ENCODE measurements at places on chromosomes 3 and 15.

GRCh38 chr3:98874602-98875249, 26.8 kb downstream of the DCBLD2 start:
- no peak for DNase-seq

DNA sequence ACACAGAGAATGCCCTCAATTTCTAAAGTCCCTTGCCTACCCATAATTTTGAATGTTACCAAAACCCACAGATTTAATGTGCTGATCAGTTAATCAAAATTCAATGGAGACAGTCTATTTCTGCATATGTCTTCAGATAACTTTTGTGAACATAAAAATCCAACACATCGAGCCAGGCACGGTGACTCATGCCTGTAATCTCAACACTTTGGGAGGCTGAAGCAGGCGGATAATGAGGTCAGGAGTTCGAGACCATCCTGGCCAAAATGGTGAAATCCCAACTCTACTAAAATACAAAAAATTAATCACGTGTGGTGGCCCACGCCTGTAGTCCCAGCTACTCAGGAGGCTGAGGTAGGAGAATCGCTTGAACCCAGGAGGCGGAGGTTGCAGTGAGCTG, 49.3 kb downstream of the PEAK1 start:
- DNase-seq = no peak

- no peak for DNase-seq
These were observed 185.3 kb upstream of the FEZF2 start for GRCh38 chr3:62558549-62559112.

DNA sequence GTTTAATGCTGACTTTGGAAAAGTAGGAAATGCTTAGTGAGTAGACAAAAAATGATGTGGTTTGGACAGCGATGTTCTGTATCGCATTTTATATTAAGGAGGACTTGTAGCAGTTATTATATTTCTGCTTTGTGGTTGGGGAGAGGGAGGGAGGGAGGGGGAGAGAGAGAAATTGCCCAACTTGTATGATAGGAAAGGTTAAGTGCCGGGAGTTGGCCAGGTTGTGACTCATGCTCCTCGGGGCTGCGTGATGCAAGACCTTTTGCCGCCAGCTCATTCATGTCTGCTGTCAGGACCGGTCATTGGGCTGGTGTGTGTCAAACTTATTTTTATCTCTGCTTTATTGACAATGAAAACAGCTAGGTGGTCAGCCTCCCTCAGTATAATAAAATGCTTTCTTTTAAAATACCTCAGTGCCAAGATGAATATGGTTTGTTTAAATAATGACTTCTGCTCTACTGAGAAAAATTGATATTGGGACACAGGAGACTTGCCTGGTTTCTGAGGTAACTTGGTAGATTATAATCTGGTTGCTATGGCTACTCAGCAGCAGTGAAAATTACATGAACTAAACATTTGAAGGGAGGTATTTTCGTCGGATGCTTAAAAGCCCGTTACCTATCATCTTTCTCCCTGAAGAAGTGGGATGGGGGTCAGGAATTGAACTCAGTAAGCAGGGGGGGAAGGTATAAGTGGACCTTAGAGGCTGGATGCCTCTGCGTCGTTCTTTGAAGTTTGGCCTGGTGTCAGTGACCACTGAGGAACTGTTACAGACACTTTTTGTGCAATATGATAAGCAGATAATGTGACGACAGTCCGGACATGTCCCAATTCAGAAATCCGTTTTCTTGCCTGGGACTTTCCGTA, 90.7 kb downstream of the FNDC3B start:
- peak; percentile 12 for DNase-seq

- no peak for DNase-seq
These were observed 54.8 kb upstream of the CHRNB4 start for GRCh38 chr15:78695854-78696253.

GRCh38 chr3:117674321-117674720, 964.7 kb downstream of the TUSC7 start:
- DNase-seq = no peak

GRCh38 chr15:58303236-58303635, 128.6 kb upstream of the LIPC start:
- DNase-seq = no peak

- DNase-seq = no peak
These were observed 39.4 kb upstream of the B3GNT5 start for GRCh38 chr3:183213415-183214276.

GRCh38 chr3:176172492-176172891, 1024.8 kb downstream of the TBL1XR1 start:
- no peak for DNase-seq

DNA sequence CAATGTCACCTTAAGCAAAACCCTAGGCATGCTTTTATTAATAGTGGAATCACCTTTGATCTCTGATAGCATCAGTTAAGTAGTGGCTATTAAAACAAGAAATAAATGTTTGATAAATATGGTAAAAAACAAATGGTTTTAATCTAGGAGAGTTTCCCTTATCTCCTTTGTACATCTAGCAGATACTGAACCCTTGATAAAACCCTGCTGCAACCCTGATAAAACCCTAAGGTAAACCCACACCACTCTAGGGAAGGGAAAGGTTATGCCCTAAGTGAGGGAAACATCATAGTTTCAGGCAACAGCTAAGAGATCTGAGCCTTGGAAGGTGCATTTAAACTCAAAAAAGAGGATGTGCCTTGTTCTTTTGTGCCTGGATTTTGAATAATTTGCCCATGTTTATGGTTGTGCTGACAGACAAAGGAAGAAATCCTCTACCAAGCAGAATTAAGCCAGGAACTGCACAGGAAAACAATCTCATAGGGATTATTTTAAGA, 309.7 kb downstream of the FGF12 start:
- DNase-seq = no peak

DNA sequence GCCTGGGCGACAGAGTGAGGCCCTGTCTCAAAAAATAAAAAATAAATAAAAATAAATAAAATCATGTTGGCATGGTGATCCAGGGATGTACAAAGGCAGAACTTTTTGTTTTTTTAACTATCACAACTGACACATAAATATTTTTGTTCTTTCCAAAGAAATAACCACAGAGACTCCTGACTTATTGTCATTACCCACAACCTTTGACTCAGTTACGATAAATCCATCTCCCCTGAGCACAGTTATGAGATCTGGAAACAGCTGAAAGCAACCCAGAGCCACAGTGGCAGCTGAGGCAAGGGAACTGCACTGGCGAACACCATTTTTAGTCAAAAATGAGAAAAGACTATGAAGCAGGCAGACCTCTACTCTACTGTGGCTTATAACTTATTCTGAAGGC, 24.0 kb downstream of the OSBPL10 start:
- no peak for DNase-seq

DNA sequence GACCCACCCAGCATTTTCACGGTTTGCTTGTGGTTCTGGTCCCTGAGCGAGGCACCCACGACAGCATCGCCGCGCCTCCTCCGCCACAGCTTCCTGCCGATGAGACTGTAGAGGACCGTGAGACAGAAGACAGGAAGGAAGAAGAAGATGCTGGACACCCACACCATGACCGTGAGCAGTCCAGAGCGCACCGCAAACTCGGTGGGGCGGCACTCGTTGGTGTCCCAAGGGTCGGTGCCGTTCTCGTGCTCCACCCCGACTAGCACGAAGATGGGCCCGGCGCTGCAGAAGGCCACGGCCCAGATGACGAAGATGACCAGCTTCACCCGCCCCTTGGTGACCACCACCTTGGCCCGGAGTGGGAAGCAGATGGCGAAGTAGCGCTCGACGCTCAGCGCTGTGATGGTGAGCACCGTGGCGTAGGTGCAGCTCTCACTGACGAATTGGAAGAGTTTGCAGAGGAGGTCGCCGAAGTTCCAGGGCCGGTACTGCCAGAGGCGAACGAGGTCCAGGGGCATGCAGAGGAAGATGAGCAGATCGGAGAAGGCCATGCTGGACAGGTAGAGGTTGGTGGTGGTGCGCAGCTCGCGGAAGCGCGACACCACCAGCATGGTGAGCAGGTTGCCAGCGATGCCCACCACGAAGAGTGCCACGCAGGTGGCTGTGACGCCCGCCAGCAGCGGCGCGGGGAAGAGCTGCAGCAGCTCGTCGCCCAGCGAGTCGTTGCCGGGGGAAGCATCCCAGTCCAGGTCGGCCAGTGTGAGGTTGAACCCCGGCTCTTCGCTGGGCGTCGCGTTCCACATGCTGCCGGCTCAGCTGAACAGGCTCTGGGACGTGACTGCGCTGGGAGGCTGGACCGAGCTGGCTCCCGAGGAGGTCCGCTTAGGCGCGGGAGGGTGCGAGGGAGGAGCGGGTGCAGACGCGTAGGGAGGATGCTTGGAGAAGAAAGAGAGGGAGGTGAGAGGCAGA, at the start of gene GHSR:
Gene GHSR (minus strand): TSS at position 846 of the 969 bp plus-strand sequence. CDS start 43 bp downstream, at position 803.
- no peak for DNase-seq

GRCh38 chr3:196642434-196642833, 2.9 kb downstream of the NRROS start:
- DNase-seq = no peak

DNA sequence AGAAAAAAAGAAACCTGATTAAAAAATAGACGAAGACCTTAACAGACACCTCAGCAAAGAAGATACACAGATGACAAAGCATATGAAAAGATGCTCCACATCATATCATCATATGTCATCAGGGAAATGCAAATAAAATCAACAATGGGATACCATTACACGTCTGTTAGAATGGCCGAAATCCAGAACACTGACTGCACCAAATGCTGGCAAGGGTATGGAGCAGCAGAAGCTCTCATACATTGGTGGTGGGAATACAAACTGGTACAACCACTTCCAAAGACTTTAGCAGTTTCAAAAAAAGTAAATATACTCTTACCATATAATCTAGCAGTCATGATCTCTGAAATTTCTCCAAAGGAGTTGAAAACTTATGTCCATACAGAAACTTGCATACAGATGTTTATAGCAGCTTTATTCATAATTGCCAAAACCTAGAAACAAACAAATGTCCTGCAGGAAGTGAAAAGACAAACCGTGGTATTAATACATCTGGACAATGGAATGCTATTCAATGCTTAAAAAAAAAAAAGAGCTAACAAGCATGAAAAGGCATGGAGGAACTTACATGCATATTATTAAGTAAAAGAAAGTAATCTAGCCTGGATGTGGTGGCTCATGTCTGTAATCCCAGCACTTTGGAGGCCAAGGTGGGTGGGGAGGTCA, 107.4 kb downstream of the HES1 start:
- no peak for DNase-seq

GRCh38 chr15:76991741-76992645, 2.9 kb upstream of the PSTPIP1 start:
- no peak for DNase-seq

- DNase-seq = no peak
These were observed 57.0 kb upstream of the NR2E3 start for GRCh38 chr15:71753346-71753745.

DNA sequence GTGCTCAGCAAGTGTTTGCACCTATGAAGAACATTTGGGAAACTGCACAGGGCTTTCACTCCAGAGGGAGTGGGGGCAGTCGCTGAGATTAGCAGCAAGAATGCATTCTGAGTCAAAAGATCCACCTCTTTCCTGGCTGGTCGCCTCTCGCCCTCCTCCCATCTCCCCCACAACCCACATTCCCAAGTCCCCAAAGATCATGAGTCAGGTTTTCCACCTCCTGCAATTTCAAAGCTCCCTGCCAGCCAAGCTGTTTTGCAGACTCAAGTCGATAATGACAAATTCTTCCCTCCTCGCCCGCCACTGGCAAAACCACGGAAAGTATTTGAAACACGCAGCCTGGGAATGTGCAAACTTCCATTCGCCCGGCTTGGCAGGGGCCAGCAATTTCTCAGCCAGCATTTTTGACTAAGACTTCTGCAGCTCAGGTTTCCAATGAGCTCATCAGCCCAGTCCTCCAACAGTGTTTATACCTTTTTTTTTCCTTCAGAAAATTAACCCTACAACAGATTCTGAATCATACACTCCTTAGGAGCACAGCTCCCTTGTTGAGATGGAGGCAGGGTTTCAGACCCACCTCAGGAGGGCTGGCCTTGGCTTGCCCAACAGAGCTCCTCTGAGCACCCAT, 181.4 kb downstream of the SMAD6 start:
- peak; percentile 85 for DNase-seq

DNA sequence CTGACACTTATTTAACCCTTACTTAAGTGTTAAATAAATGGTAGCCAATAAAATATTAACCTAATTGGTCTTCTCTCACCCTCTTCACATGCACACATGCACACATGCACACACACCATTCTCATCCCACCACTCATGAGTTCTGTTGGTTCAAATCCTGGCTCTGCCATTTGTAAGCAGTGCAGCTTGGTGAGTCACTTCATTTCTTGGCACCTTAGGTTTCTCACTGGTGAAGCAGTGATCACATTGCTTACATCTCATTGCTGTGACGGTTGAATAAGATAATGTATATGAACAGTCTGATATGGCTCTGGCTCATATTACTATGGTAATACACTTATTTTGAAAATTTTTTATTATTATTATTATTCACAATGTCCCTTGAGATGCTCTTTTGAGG, 33.8 kb downstream of the RIOX2 start:
- DNase-seq = no peak

DNA sequence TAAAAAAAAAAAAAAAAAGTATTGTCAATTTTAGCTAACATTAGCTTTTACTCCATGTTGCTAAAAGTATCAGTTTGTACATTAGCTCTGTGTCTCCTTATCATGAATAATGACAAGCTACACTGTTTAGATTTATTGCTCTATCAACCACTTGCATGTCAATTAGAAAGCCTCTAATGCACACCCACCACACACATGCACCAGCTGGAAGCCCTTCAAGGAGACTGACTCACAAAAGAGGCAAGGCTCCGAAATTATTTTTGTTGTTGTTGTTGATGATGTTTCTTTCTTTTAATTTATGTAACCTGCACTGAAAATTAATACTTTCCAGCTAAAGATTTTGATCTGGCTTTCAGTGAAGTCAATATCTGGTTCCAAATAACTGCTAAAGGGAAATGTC, 71.5 kb downstream of the ETFA start:
- peak; percentile 6 for DNase-seq

- DNase-seq = no peak
These were observed 747 bp downstream of the UBA7 start for GRCh38 chr3:49812916-49813496.

DNA sequence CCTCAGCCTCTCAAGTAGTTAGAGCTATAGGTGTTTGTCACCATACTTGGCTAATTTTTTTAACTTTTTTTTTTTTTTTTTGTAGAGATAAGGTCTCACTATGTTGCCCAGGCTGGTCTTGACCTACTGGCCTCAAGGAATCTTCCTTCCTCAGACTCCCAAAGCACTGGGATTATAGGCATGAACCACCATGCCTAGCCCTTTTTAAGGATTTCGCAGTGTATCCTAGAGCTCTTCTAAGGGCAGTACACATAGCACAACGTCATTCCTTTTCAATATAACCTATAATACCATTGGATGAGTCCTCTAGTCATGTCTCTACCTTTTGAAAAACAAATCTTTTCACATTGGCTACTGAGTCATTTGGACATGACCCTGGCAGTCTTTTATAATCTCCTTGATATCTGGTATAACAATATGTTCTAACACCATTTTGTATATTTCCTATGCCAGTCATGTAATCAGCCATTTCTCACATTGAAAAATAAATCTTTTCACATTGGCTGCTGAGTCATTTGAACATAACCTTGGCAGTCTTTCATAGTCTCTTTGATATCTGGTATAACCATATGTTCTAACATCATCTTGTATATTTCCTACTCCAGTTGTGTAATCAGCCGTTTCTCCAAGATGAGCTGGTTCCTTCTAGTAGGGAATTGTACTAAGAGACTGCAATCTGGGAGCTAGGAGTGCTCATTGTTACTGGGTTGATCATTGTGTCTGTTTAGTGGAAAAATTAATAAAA, 944.7 kb downstream of the MCTP2 start:
- no peak for DNase-seq

- DNase-seq = no peak
These were observed 252.1 kb downstream of the DOCK3 start for GRCh38 chr3:50926868-50927267.

Data from NCI-H446 treated with DMSO at 0.1 percent for 48 hours (cell line).